ENCODE measurements at places on chromosomes 16 and 17.

DNA sequence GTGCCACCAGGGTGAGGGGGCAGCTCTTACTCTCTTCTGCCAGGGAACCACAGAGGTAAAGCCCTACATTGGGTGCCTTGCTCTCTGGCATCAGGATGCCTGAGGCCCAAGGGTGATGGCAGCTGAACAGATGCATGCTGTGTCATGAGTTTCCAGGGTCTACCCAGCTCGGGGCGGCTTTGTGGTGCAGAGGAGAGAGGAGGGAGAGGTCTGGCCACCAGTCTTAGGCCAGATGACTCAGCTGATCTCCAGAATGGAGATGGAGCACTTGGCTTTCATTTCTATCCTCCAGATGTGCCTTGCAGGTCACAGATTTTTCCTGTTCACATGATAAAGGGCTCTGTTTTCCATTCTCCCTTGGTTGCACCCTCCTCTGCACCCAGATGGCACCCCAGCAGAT lies 23.6 kb upstream of the USP22 start:
- DNase-seq, result no peak

DNA sequence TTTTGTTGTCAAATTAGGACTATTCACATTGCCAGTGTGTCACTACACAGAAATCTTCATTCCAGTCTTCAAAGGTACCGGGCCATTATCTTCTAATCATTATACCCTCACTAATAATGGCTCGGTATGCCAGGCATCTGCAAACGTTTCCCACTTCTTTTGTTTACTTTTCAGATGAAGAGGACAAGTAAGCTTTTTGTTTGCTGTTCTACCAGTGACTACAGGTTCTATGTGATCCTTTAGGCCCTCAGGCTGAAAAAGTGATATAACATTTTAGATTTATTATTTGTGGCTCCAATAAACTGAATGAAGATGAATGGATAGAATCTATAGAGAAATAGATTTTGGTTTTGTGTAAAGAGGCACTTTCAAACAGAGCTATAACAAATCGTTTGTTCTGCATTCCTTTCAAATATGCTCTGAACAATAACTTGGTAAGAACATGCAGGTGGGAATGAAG lies 403 bp upstream of the KRTAP3-1 start:
- no peak for DNase-seq

DNA sequence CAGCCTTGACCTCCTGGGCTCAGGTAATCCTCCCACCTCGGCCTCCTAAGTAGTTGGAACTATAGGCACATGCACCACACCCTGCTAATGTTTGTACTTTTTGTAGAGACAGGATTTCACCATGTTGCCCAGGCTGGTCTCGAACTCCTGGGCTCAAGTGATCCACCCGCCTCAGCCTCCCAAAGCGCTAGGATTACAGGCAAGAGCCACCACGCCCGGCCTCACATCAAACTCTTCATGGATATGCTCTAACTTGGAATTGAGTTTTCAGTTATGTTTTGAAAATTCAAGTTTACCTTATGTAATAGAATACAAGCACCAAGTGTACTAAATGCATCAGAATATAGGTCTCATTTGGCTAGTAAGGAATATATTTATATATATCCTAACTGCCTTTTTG lies 119.6 kb downstream of the BRIP1 start:
- DNase-seq, result no peak

- no peak for DNase-seq
Measured at GRCh38 chr16:21937336-21937829, 15.8 kb upstream of the UQCRC2 start.

- no peak for DNase-seq
Measured at GRCh38 chr17:44094701-44095387, 24.3 kb downstream of the G6PC3 start.

All from activated CD4-positive, CD25-positive, alpha-beta regulatory T cell treated with anti-CD3 and anti-CD28 coated beads, Interleukin-2, amount 50 U/mL, for 72 hours (primary cell).